Diencephalon (tissue), 1 donor: ENCODE measurements at places on chromosomes 16 and 17. TPM values are rescaled to one million over a fixed set of nuclear protein-coding genes. Genes with fewer than 3 reads are reported as not detected.

The COX10 gene
- 20.1 TPM for total RNA-seq

The MAP2K4 gene
- 129 TPM for total RNA-seq

The FBXW10 gene
- 0.23 TPM for total RNA-seq

The HOXB1 gene
- total RNA-seq = not detected

The NDEL1 gene
- total RNA-seq = 57.9 TPM

The RHBDF1 gene
- total RNA-seq = 3.7 TPM

The CFAP52 gene
- total RNA-seq = 17.5 TPM

The HSPB9 gene
- 0.23 TPM for total RNA-seq

The SOX9 gene
- total RNA-seq = 22.8 TPM

The CNTNAP1 gene
- total RNA-seq = 31.6 TPM

The GH1 gene
- total RNA-seq = not detected

The FOXN1 gene
- total RNA-seq = not detected

The PYY gene
- not detected for total RNA-seq

The MPO gene
- 3.5 TPM for total RNA-seq

The CHD9 gene
- 162 TPM for total RNA-seq

The NUPR1 gene
- 0.46 TPM for total RNA-seq

The ZNF267 gene
- 13.8 TPM for total RNA-seq

The TPSG1 gene
- total RNA-seq = not detected

The NTN1 gene
- total RNA-seq = 24.2 TPM

The KCTD11 gene
- 4.6 TPM for total RNA-seq

The KRTAP3-2 gene
- total RNA-seq = not detected

The USP10 gene
- total RNA-seq = 57.2 TPM

The IKZF3 gene
- total RNA-seq = under 0.01 TPM

The TM4SF5 gene
- not detected for total RNA-seq

The DNAJA3 gene
- 33.0 TPM for total RNA-seq

The KRT40 gene
- not detected for total RNA-seq

The CMTM4 gene
- total RNA-seq = 88.8 TPM

The SKA2 gene
- total RNA-seq = 139 TPM

The TEX19 gene
- not detected for total RNA-seq

The ABCA8 gene
- 7.4 TPM for total RNA-seq

The C17orf100 gene
- total RNA-seq = 5.3 TPM

The TMEM238L gene
- not detected for total RNA-seq

The EFNB3 gene
- total RNA-seq = 42.4 TPM

The UNC13D gene
- total RNA-seq = 2.5 TPM
